Mammary microvascular endothelial cell (primary cell): ENCODE measurements at places on chromosomes 5 and 9. TPM values are rescaled to one million over a fixed set of nuclear protein-coding genes. Genes with fewer than 3 reads are reported as not detected.

The IL12B gene
- not detected in 2 replicates for total RNA-seq

The ZNG1F gene
- 1.2 and 7.9 TPM in 2 replicates for total RNA-seq

The KIF24 gene
- total RNA-seq = 2.8 and 3.1 TPM in 2 replicates

The SLC34A3 gene
- total RNA-seq = not detected in 2 replicates

The TMEM232 gene
- 2.7 TPM in 1 of 2 replicates, not detected in the other for total RNA-seq

The NDOR1 gene
- total RNA-seq = 13.4 and 16.6 TPM in 2 replicates

The CCDC171 gene
- 0.93 and 0.94 TPM in 2 replicates for total RNA-seq

The AFAP1L1 gene
- total RNA-seq = 69.0 and 72.3 TPM in 2 replicates

The PCDHB10 gene
- total RNA-seq = 0.53 and 0.59 TPM in 2 replicates

The TNFSF8 gene
- total RNA-seq = not detected in 2 replicates

The PCDHGB5 gene
- total RNA-seq = 7.9 and 8.3 TPM in 2 replicates

The BASP1 gene
- total RNA-seq = 74.4 and 78.5 TPM in 2 replicates

The GFPT2 gene
- total RNA-seq = 6.9 and 7.6 TPM in 2 replicates

The TMC1 gene
- total RNA-seq = 0.13 TPM in 1 of 2 replicates, not detected in the other

The LECT2 gene
- not detected in 2 replicates for total RNA-seq

The ABO gene
- total RNA-seq = not detected in 2 replicates

The BRD9 gene
- total RNA-seq = 39.0 and 41.3 TPM in 2 replicates

The SLC27A6 gene
- total RNA-seq = not detected in 2 replicates

The TSSK1B gene
- not detected in 2 replicates for total RNA-seq

The SUSD3 gene
- total RNA-seq = 0.07 and 0.10 TPM in 2 replicates

The DBH gene
- not detected in 2 replicates for total RNA-seq

The CPEB4 gene
- total RNA-seq = 7.4 and 10.0 TPM in 2 replicates

The LCN2 gene
- not detected in 2 replicates for total RNA-seq

The CAMSAP1 gene
- total RNA-seq = 15.6 and 15.8 TPM in 2 replicates

The PTPRD gene
- total RNA-seq = 0.27 and 2.1 TPM in 2 replicates

The PCDHGB6 gene
- total RNA-seq = 0.73 and 1.2 TPM in 2 replicates

The IFNK gene
- not detected in 2 replicates for total RNA-seq
